NCI-H1092 treated with DMSO at 0.1 percent for 48 hours (cell line): ENCODE measurements at places on chromosomes 6 and 20.

DNA sequence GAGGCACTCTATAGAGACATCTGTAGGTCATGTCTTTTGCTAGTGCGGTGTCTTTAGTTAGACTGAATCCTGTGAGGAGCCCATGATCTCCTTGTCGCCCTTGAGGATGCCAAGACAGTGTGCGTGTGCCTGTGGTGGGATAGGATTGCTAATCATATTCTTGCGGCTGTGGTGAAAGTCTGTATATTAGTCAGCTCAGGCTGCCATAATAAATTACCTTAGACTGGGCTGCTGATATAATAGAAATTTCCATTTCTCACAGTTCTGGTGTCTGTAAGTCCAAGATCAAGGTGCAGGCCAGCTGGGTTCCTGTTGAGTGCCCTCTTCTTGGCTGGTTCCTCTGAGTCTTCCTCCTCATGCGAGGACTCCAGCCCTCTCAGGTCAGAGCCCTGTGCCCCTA, 141.2 kb downstream of the JARID2 start:
- DNase-seq, result no peak

GRCh38 chr20:25285091-25285647, 37.3 kb downstream of the PYGB start:
- no peak for DNase-seq

DNA sequence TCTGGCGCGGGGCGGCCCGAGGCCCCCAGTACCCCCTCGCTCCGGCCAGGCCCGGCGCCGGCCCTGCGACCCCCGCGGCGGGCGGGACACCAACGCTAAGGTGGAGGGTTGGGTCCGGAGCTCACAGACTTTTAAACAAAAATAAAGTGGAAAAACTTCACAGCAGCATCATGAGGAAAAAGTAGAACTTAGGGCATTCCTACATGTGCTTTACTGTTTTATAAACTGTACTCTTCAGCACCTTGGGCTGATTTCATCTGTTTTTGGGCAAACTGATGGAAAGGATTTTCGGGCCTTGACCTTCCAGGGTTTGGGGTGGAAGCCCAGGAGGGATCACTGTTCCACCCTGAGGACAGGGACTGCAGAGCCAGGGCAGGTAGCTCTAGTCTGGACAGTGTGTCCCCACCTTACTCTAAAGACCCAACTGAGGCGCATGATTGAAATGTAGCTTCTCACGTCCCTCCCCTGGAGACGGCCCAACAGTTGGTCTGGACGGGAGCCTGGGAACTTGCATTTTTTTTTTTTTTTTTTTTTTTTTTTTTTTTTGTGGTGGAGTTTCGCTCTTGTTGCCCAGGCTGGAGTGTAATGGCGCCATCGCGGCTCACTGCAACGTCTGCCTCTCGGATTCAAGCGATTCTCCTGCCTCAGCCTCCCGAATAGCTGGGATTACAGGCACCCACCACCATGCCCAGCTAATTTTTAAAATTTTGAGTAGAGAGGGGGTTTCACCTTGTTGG, 740 bp downstream of the NELFCD start:
- DNase-seq, result peak; percentile 10

DNA sequence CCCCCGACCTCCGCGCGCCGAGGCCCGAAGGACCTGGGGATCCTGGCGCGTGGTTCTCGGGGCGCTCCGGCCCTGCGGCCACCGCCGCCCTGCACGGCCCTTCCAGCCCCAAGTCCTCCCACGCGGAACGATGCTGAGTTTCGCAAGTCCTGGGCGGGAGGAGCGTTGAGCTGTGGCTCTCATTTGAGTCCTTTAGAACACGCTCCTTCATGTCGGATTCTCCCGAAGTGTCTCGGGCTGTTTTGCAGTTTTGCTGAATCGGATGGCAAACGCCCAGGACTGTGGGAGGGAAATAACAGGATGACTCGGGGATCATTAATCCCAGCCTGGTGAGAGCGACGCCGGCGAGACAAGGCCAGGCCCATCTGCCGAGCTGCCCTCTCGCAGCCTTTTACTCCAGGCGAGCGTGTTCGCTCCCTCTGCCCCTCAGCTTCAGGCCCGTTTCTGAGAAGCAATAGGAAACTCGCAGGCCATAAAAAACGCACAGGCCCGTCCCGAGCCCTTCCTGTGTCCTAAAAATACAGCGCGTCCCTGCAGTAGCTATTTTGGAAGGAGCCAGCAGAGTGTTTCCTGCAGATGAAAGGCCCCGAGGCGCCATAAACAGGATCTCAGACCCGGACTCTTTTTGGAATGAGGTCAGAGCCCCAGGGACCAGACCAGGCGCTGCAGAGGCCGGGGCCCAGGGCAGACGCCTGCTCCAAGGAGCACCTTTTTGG, 153.5 kb downstream of the DLL1 start:
- DNase-seq, result no peak

DNA sequence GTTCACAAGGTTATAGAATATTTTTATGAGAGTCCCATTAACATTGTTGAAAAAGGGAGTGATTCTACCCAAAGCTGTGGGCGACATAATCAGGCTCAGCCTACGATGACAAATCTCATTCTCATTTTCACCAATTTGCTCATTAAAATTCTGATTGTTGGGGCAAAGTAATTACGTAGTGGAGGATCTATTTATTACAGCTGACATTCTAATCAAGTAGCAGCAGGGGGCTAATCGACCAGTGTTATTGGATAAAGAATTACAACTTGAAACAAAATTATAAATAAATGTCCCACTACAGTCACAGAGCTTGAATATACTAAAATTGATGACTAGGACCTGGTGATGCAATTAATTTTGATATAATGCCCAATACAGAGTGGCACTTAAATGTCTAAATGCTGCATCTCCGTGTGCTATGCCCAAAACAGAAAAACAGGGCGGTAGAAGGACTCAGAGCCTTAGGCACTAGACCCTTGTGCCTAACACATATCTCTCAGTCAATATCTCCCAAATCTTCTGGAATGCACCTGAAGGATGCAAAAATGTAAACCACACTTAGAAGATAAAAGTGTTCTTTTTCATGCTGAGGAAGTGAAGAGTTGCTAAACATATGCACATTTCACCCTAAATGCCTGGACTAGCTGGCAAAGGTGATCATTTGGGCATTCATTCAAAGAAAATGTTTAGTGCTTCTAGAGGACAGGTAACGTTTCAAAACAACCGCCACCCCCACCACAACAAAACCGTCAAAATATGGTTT, 88.3 kb downstream of the CD24 start:
- peak; percentile 6 for DNase-seq

DNA sequence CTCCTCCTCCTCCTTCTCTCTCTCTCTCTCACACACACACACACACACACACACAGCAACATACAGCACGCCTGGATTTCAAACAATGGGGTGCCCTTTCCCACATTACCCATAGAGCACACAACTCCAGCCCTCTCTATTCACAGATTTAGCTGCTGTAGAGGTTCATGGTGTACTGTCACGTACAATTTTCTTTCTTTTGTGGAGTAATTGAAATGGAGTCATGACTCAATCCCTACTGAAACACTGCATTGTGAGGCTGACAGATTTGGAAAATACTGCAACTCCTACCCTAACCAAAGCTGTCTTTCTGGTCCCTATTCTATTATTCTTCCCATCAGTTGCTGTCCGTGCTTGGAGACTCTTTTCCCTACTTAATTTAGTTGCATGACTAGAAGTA, 166.9 kb downstream of the EDN1 start:
- DNase-seq, result no peak

DNA sequence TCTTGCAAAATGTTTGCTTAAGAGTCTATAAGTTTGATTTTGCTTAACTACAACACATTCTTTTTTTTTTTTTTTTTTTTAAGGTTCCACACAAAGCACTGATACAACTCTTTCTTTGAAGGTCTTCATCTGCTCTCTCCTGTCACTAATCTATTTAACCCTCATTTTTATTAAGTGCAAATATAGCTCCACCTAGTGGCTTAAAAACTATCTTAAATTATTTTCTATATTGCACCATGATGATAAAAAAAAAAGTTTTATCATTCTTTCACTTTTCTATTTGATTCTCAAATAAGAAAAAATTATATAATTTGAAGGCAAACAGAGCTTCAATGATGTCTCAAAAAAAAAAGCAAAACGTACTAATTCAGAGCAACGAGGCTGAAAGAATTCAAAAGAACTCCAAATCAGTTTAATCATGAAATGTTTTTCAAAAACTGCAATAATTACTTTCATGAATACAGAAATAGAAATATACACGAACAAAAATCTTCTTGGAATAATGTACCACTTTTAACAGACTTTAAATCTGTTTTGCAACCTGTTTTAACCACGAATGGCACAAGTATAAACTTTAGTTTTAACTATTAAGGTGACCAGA, 12.8 kb downstream of the ESF1 start:
- peak; percentile 2 for DNase-seq

DNA sequence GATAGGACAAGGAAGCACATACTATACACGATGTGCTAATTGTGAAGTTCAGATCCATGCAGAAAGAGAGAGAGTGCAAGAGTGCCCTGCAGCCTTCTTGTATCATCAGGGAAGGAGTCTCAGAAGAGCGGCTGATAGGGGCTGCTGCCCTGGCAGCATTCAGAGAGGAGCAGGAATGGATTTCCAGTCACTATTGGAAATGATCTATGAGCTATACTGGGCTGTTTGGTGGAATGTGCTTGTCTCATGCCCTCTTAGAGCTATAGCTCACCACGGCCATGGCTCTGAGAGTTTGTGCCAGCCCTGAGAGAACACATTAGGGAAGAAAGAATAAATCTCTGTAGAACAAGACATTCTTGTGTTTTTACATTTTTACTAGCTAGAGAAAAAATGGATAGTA, 212.6 kb upstream of the RAB32 start:
- no peak for DNase-seq

- DNase-seq, result no peak
Measured at GRCh38 chr20:5145365-5146098, 18.7 kb downstream of the CDS2 start.

DNA sequence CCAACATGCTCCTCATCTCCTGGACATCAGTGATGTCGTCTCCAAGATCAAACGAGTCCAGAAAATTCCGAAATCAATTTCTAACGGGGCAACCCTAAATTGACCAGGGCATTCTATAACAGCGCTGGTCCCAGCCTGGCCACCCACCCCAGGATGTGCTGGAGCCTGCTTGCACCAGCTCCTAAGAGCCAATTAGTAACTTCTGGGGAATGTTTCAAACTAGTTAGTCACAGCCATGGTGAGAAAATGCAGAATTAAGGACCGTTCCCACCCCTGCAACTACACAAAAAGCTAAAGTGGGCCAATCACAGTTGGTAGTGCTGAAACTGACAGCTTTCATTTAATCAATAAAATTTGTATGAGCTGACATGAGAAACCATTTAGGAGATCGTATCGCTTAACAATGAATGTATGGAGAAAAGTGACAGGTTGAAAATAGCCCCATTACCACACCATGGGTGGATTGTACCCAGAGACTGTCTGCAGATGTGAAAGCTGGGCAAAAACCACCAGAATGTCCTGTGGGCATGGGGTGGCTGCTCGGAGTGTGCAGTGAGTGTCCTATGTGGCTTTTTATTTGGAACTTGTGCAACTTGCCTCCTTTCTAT, 165.7 kb upstream of the AFDN start:
- no peak for DNase-seq

- no peak for DNase-seq
Measured at GRCh38 chr6:145420599-145420998, 314.7 kb downstream of the EPM2A start.

GRCh38 chr6:92810913-92811312, 608.4 kb downstream of the EPHA7 start:
- DNase-seq, result peak; percentile 49

- no peak for DNase-seq
Measured at GRCh38 chr6:159945801-159946392, 23.0 kb upstream of the IGF2R start.

- no peak for DNase-seq
Measured at GRCh38 chr6:97913721-97914120, 630.7 kb upstream of the MMS22L start.

DNA sequence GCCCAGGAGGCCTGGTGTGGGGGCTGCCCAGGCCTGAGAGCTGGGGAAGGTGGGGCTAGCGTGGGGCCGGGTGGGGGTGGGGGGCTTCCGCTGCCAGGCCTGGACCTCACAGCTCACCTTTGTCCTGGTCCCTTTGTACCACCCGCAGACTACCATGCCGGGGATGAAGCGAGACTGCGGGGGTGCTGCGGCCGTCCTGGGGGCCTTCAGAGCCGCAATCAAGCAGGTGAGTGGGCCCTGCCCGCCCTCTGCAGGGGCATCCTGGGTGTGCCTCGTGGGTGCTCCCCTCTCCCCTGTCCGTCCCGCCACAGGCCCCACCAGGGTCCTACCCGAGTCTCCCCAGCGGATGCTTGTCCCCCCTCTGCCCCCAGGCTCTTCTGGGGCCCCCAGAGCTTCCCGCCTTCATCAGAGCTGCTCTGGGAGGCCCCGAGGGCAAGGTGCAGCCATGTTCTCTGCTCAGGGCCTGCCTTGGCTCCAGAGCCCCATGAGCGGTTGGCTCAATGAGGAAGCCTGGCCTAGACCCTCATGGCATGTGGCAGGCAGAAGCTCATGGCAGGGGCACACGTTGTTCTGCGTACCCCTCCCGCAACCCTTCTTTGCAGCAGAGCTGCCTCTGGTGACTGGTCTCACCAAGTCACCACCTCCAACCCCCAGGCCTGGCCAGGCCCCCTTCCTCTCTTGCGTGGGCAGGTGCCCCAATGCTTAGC, 14.5 kb downstream of the NPEPL1 start:
- no peak for DNase-seq

DNA sequence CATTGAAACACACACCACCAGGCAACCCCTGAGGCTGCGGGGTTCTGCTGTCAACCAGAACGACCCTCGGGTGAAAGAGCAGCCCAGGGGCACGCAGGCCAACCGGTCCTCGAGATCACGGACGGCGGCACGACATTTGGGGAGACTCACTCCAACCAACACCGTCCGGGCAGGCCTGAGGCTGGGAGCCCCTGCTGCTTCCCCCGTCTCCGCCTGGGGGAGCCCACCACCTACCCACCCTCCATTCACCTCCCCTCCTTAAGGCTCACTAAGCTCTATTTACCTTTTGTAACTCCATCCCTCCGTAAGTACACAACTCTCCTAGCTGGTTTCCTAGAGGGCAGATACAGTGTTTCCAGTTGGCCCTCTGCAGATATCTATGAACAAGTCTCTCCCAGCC, 971.3 kb upstream of the DEFB115 start:
- DNase-seq, result no peak

DNA sequence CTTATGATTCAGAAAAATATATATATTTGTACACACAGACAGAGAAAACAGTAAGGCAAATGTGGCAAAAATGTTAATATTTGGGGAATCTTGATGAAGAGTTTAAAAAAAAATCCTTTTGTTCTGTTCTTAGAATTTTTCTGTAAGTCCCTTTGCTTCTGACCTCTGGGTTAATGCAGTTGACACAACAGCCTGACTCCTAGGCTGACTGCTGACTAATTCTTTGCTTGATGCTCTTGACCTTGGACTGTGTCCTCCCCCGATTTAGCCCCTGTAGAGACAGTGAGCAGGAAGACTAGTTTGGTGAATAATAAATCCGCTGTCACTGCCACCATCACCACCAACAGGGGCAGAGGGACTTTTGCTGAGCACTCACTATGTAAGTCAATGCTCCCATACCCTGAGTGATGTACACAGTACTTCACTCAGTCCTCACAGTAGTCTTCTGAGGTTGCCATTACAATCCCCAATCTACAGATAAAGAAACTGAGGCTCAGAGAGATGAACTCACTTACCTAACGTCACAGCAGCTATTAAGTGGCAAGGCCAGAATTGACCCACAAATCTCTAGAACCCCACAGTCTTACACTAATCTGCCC, 71.7 kb downstream of the SNX5 start:
- no peak for DNase-seq

GRCh38 chr6:107666981-107667601, 157.0 kb downstream of the SCML4 start:
- DNase-seq, result no peak

- DNase-seq, result no peak
Measured at GRCh38 chr6:167415441-167415961, 90.6 kb downstream of the TTLL2 start.

GRCh38 chr6:135192256-135193174, 11.4 kb downstream of the MYB start:
- no peak for DNase-seq
